ENCODE measurements at places on chromosomes 5 and 9.

- DNase-seq = no peak
Observed at GRCh38 chr5:158679221-158679641, 420.5 kb downstream of the EBF1 start.

GRCh38 chr9:126334721-126335621, 8.3 kb downstream of the MVB12B start:
- no peak for DNase-seq

- no peak for DNase-seq
Observed at GRCh38 chr9:127521919-127522304, 70.6 kb downstream of the LRSAM1 start.

DNA sequence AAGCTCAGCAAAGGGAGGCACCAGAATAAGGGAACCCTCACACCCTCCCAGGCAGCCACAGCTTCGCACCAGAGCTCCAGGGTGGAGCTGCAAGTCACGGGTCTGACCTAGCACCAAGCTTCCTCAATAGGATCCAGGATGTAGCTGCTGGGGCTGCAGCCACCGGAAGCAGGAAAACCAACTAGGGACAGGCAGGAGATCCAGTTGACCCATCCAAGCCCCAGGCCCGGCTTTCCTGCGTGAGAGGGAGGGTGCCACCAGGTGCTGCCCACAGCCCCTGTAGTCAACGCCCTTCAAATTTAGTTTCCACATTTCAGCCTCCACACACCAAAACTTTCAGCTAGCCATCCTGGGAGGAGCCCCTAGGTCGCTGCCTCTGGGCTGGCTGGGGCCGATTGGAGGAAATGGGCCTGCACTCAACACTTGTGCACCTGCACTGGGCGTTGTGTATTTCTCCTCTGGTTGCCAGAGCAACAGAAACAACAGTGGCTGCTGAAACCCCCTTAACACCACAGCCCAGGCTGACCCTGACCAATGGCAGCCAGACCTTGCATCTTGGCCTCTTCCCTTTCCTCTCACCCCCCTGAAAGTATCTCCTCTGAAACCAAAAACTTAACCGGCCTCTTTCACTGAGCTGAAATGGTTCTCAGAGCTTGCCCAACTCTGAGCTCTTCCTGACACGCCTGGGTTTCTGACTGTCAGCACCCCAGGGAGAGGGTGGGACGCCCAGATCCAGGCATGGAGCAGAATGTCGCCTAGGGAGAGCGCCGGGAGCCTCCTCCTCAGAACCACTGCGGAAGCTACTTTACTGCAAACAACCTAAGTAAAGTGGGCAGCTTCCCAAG, 226.5 kb upstream of the MAP3K1 start:
- DNase-seq = peak; percentile 22

GRCh38 chr9:134530724-134531123, 110.9 kb upstream of the COL5A1 start:
- no peak for DNase-seq

GRCh38 chr9:136443087-136443486, 3.4 kb upstream of the INPP5E start:
- DNase-seq = no peak

GRCh38 chr5:144108131-144108530, 62.3 kb downstream of the YIPF5 start:
- DNase-seq = no peak

DNA sequence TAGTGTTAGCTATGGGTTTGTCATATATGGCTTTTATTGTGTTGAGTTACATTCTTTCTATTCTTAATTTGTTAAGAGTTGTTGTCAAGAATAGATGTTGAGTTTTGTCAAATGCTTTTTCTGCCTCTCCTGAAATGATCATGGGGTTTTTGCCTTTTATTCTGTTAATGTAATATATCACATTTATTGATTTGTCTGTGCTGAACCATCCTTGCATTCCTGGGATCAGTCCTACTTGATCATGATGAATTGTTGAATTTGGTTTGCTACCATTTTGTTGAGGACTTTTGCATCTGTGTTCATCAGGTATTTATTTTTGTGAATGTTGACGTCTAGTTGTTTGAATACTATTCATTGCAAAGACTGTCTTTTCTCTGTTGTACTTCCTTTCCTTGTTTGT, 23.9 kb downstream of the RIC1 start:
- DNase-seq = no peak

DNA sequence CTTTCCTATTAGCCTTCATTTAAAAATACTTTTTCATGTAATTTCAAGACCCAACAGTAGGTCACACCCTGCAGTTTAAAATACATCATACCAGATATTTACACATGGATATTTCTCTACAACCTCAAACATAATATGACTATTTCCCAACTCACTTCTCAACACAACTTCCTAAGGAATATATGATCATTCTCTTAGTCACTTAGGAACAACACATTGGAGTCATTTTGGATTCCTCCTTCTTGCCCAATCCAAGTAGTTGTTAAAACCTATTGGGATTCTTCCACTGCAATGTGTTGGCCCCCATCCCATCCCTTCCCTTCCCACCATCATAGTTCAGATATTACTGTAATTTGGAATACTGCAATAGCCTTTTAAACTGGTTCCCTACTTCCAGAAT, 145.5 kb downstream of the DCP2 start:
- DNase-seq = no peak

GRCh38 chr9:3237121-3237520, 288.7 kb downstream of the RFX3 start:
- no peak for DNase-seq

DNA sequence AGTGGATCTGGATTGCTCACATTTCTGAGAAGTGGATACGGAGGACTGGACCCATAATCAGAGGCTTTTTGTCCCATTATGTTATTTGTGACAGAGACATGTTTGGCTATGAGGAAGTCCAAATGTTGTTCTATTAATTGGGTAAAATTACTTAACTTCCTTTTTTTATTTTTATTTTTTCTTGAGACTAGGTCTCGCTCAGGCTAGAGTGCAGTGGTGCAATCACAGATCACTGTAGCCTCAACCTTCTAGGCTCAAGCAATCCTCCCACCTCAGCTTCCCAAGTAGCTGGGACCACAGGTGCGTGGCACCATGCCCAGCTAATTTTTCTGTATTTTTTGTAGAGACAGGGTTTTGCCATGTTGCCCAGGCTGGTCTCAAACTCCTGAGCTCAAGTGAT, 11.9 kb upstream of the PGGT1B start:
- DNase-seq = no peak

DNA sequence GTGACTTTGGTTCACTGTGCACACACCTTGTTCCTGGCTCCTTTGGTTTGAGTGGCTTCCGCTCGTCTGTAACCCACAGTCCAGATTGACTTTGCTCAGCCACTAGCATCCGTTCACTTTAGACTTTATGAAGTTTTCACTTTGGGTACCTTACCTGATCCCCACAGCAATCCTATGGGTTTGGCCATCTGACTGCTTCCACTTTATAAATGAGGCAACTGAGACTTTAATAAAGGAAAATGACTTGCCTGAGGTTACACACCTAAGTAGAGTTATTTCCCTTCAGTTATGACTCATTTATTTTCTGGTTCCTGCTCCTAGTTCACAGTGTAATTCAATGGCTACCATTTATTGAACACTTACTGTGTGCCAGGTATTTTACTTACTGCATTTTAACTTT, 94.2 kb upstream of the SAP30L start:
- DNase-seq = no peak

DNA sequence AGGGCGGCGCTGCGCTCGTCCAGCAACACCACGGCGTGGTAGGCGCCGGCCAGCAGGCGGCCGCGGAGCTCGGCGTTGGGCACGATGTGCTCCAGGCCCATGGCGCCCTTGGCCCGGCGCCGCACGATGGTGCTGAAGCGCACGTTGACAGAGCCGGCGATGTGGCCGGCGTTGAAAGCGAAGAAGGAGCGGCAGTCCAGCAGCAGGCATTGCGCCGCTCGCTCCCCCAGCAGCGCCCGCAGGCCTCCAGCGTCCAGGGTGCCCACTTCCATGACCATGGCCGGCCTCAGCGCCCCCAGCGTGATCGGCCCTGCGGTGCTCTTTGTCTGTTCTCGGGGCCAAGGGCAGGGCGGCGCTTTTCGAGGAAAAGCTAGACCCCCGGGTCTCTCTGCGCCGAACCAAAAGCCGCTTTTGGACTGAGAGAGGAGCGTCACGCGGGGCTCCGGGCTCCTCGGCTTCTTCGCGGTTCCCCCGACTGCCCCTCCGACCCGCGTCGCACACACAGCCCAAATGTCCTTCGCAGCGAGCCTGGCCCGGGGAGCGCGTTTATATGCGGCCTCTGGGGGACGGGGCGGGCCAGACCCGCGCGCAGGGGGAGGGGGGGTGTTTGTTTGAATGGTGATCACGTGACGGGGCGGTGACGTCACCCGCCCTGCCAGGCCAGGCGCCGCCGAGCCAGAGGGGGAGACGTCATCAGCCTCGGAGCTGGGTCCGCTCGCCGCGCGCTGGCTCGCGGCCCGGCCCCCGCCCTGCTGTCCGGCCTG, at the start of gene DUSP1:
TSS of gene DUSP1 (minus strand) at position 521 of the 764 bp plus-strand sequence. CDS start at position 278, 243 bp downstream.
- DNase-seq = peak; percentile 99

DNA sequence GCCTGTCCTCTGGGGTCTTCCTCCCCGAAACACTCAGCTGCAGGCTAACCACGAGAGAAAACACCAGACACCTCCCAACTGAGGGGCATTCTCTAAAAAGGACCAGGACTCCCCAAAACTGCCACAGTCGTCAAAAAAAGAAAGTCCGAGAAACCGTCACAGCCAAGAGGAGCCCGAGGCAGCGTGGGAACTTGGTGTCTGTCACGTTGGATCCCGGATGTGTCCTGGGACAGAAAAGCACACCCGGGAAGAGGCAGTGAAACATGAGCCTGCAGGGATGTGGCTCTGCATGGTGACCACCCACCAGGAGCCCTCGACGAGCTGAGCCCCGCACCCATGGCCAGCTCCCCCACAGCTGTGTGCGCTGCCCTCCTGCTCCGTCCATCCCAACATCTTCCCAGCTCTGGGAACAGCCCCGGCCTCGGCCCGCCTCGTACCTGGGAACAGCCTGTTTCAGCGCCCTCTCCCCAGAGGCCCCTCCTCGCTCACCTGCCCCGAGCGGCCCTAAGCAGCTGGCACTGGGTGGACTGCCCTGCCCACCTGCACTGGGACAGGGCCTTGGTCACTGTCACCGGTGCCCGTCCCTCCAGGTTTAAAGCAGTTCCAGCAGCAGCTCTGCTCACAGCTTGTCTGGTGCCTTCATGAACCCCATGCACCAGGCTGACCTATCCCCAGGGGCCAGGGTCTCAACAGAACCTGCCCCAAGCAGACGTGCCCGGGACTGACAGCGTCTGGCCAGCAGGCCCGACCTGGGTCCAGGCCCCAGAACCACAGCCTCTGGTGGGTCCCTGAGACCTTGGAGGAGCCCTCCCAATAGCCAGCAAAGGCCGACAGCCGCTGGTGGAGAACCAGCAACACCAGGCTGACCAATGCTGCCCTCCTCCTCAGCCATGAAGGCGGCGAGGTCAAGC, 10.9 kb downstream of the SLC12A7 start:
- no peak for DNase-seq

- no peak for DNase-seq
Observed at GRCh38 chr9:98567540-98568233, 141.0 kb downstream of the GABBR2 start.

DNA sequence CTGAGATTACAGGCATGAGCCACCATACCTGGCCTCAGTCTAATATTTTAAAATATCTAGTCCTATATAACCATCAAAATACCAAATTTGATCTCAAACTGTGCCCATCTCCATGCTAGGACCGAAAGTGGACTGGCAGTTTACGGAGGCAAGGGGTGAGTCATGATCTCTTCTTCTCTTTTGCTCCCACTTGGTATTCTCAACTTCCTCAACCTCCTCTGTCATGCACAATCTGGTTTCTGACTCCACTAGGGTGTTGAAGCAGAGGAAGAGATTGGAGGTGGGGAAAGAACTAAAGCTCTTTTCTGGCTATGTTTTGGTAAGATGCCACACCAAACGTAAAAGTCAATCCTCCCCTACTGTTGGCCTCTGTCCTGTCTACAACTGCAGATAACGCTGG, 55.9 kb upstream of the CEMIP2 start:
- DNase-seq = no peak

DNA sequence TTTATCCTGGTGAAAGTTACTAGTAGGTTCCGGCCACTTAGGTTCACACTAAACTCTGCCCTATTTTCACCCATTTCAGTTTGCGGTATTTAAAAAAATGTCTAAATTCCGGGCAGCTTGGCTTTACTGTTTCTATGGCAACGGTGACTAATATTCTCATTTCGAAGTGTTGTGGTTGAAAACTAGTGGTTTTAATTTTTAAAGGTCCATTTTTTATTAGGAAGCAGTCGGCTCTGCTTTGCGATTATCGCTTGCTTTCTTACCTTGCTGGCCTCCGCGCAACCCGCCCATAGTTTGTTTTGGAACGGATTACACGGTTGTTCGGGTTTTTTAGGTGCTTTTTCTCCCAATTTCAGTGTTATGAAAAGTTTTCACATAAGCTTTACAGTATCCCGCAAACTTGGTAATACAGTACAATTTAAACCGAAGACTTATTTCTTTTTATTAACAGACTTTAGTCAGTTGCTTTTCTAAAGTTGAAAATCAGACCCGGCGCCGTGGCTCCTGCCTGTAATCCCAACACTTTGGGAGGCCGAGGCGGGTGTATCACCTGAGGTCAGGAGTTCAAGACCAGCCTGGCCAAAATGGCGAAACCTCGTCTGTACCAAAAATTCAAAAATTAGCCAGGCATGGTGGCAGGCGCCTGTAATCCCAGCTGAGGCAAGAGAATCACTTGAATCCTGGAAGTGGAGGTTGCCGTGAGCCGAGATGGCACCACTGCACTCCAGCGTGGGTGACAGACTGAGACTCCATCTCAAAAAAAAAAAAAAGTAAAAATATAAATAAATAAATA, 1.6 kb downstream of the KDM4C start:
- DNase-seq = peak; percentile 7

- DNase-seq = no peak
Observed at GRCh38 chr5:135073761-135074345, 39.8 kb upstream of the PITX1 start.

DNA sequence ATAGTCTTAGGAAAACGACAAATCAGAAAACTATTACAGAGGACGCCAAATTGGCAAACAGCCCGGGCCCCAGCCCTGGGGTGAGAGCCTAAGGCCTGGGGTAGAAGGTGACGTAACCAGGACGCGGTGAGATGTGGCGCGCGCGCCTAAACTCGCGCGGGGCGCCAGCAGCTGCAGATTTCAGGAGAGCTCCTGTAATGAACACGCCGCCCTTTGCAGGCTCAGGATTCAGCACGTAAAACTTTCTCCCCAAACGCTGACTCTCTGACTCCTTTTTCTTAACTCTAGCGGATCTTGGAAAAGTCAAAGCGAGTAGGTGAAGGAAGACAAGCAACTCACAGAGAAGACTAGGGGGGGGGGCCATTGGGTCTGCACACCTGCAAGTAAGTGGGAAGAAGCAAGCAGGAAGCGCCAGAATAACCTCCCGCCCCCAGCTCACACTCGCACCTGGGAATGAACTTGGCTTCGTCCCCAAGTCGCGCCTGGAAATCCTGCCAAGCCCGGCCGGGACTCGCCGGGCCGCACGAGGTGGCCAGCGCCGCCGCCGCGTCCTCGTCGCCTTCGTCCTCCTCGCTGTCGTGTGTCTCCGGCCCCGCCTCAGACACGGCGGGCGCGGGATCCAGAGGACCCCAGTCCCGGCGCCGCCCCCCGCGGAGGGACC, 822 bp downstream of the RASEF start:
- DNase-seq = no peak

DNA sequence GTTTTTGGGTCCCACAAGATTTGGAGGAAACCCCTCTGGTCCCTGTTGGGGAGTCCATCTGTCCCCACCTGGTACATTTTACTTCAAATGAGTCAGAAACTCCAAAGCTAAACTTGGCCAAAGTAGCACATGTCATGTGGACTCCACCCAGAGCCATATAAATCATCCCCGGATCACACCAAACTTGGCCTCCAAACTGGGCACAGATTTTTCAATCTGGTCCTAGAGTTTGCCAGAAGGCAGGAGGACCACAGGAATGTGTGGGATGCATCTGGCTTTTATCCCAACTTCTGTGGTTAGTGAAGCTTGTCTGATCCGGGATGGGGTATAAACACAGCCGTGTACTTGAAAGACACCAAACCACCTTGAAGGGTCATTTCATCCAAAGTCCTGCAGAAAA, 66.3 kb downstream of the MAT2B start:
- no peak for DNase-seq
